ENCODE measurements at places on chromosomes 7 and 10.

GRCh38 chr7:26705567-26705966, 158.8 kb downstream of the SKAP2 start:
- DNase-seq = peak; percentile 58

DNA sequence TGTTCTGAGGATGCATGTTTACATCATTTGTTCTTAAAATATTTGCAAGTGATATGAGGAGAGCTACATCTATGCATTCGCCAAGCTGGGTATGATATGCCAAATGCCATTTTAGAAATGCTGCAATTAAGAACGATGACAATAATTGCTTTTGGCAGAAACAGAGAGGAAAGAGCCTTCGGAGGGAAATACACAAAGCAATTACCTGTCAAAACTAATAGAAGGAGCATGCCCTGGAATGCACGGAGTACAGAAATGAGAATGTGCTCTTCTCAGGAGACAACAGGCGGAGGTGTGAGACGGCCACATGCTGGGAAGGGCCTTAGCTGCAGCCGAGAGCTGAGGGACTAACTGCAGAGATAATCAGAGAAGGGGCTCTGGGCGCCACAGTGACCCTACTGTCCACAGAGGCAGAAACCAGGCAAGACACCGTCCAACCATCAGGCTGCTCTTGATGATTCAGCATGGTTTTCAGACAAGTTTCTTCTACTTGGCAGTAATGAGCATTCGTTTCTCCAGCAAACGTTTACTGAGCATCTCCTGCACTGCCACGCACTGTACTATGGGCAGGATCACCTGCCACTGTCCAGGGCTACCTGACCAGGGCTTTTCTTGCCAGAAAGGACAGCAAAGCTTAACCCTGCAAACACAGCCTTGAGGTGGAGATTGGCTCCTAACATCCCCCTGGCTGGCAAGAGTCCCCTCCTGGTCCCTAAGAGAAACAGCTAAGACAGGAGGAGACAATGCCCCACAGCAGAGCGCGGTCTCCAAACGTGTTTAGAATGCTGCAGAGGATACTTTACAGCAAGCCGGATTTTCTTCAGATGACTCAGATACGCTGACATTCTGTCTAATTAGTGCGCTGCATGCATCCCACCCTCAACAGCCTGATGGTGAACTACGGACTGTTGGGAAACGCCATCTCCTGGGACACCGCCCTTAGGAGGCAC, 18.1 kb downstream of the VIPR2 start:
- no peak for DNase-seq

GRCh38 chr10:114400091-114400490, 4.2 kb downstream of the AFAP1L2 start:
- no peak for DNase-seq

- no peak for DNase-seq
These were observed 147.6 kb upstream of the CSTF2T start for GRCh38 chr10:51846856-51847506.

GRCh38 chr7:151552352-151553028, 32.8 kb upstream of the RHEB start:
- peak; percentile 22 for DNase-seq

GRCh38 chr10:44862006-44862751, 49.0 kb upstream of the TMEM72 start:
- DNase-seq = no peak

GRCh38 chr10:1183033-1183396, 126.8 kb downstream of the WDR37 start:
- DNase-seq = no peak

GRCh38 chr10:33665501-33665900, 331.0 kb upstream of the NRP1 start:
- no peak for DNase-seq

DNA sequence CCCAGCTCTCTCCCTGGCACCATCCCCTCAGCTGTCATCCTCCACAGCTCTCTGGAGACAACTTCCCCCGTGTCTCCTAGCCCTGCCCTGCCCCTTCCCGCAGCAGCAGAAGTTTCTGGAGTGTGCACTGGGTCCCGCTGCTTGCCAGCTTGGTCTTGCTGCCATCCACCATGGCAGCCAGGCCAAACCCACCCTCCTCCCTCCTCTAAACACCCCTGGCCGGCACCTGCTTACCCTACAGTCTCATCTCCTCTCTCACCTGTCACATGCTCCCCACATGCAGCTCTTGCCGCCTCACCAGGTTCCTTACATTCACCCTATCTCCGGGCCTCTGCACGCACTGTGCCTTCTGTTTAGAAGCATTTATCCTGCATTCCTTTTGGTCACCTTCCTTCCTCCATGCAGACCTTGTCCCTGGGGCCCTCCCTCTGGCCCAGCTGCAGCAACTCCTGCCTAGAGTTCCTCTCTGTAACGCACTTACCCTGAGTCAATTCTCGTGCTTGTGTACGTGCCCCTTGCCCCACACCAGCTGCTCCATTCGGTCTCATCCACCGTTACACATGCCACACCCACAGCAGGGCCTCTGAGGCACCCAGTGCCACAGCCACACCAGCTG, 93.9 kb upstream of the RET start:
- no peak for DNase-seq

DNA sequence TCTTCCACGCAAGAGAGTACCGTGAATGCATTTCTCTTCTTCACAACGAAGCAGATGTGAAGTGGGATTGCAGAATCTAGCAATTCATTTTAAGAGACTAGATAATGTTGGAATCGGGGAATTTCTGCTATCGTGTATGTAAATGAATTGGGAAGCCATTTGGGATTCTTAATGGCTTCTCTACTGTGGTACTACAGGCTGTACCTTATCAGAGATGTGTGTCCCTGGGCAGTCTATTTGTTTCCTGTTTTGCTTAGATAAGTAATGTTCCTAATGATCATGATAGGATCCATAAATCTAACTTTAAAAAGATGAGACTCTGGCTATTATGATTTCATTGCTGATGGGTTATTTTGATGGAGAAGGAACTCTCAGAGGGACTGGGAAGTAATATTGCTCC, 320.6 kb downstream of the REEP3 start:
- no peak for DNase-seq

DNA sequence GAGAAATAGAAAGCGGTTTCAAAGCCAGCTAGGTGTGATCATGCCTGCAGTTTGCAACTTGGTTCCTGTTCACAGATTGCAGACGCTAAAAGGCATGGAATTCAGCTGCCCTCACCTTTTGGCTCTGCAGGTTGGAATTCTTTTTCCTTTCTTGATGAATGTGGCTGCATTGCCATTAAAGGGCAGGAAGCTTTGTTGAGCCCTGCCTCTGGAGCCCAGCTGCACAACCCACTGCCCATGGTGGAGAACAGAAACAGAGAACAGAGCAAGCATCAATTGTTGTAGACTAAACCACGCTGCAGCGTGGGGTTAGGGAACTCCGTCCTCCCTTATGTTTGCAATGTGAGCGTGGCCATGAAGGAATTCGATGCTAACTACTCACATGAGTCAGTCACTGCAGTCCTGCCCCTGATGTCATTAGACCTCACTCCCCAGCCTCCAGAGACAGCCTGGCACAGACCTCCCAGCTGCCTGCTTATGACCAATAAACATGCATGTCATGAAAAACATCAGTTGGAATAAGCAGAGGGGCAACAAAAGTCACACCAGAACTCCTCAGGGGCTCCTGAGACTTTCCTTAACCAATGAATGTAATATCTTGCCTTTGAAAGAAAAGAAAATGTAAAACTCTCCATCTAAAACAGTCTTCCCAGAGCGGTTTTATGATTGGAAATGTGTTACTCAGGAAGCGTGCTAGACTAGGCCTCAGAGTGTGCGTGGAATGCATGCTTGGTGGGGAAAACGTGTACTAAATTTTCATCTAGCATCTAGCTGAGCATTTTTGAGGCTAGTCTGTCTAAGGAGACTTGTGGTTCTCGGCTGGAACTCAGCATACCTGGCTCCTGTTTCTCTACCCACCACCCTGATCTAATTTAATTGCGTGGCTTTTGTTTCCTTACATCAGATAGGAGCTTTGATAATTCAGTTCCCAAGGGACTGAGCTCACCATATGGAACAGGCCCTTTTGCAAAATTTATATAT, 232.2 kb downstream of the KIAA1217 start:
- DNase-seq = no peak

DNA sequence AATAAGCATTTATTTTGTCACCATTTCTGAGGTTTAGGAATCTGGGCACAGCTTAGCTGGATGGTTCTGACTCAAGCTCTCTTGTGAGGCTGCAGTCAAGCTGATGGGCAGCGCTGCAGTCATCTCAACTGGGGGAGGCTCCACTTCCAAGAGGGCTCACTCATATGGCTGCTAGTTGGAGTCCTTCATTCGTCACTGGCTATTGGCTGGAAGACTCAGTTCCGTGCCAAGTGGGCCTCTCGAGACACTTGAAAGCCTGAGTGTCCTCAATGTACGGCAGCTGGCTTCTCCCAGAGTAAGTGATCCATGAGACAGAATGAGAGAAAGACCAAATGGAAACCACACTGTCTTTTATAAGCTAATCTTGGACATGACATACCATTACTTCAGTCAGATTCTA, 21.6 kb upstream of the COL13A1 start:
- DNase-seq = no peak

- no peak for DNase-seq
These were observed 83.5 kb upstream of the PRKG1 start for GRCh38 chr10:50990568-50991455.

DNA sequence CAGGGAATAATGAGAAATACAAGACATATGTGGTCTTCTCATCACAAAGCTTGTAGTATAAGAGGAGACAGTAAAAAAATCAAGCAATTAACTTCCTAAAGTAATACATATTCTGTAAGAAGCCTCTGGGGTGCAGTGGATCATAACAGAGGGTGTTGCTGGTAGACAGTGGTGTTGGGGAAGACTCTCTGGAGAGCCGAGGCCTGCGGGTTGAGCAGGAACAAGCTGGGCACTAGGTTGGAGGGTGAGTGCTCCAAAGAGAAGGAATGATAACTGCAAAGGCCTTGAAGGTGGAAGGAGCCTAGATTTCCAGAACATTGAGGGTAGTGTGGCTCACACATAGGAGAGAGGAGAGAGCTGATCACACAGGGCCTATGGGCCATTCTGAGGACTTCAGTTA, 1.5 kb downstream of the GIMAP4 start:
- DNase-seq = no peak

- DNase-seq = no peak
These were observed 305.8 kb upstream of the NEBL start for GRCh38 chr10:21202776-21203462.

Data from NCI-H2081 treated with DMSO at 0.1 percent for 48 hours (cell line).